SK-N-DZ (cell line): ENCODE measurements at places on chromosomes 7 and 10.

- no peak for DNase-seq
Measured at GRCh38 chr7:28988810-28989209, 30.7 kb upstream of the TRIL start.

DNA sequence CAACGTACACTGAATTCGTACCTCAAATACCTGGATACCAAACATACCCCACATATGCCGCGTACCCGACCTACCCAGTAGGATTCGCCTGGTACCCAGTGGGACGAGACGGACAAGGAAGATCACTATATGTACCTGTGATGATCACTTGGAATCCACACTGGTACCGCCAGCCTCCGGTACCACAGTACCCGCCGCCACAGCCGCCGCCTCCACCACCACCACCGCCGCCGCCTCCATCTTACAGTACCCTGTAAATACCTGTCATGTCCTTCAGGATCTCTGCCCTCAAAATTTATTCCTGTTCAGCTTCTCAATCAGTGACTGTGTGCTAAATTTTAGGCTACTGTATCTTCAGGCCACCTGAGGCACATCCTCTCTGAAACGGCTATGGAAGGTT, 9.5 kb upstream of the SGCE start:
- no peak for DNase-seq

- no peak for DNase-seq
Measured at GRCh38 chr7:129512192-129512591, 9.9 kb downstream of the SMKR1 start.

GRCh38 chr10:50432211-50433009, 181.1 kb upstream of the ASAH2 start:
- no peak for DNase-seq

DNA sequence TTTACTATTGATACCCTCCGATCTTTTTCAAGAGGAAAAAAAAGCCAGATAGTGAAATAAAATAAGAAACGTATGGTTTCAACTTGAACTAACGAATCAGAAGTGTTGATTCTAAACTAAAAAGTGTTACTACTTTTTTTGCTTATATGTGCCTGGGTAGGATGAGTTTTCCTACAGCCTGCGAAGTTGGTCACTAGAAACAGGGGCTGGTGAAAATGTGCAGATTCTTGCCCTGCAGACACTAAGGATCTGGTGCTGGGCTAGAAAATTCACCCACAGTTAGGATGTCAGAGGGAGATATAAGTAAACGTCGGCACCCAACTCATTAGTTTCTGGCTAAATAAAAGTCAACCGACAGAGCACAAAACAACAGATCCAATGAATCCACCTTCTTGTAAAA, 298.7 kb upstream of the NFE2L3 start:
- DNase-seq: no peak
